Foreskin keratinocyte (primary cell): ENCODE measurements at places on chromosomes 1 and 21. TPM values are rescaled to one million over a fixed set of nuclear protein-coding genes. Genes with fewer than 3 reads are reported as not detected.

S100A7A gene
- not detected in 2 replicates for total RNA-seq

LCE5A gene
- total RNA-seq: not detected in 2 replicates

MPZ gene
- 0.37 and 0.56 TPM in 2 replicates for total RNA-seq

RPL11 gene
- total RNA-seq: 1,719 and 1,767 TPM in 2 replicates

ZC3H12A gene
- total RNA-seq: 24.5 and 32.4 TPM in 2 replicates

TNNT2 gene
- total RNA-seq: 0.11 and 0.17 TPM in 2 replicates

SEMA6C gene
- total RNA-seq: 0.99 and 1.2 TPM in 2 replicates

IVL gene
- total RNA-seq: 1.5 and 2.1 TPM in 2 replicates

SHE gene
- total RNA-seq: not detected in 2 replicates

TMEM51 gene
- 15.4 and 18.1 TPM in 2 replicates for total RNA-seq

GNAT2 gene
- not detected in 2 replicates for total RNA-seq

CR1 gene
- total RNA-seq: not detected in 2 replicates

LHX8 gene
- total RNA-seq: not detected in 2 replicates

STMN1 gene
- 313 and 372 TPM in 2 replicates for total RNA-seq

TAL1 gene
- total RNA-seq: not detected in 2 replicates

ATP1A4 gene
- not detected in 2 replicates for total RNA-seq

HAO2 gene
- total RNA-seq: not detected in 2 replicates

TRNP1 gene
- 72.3 and 79.0 TPM in 2 replicates for total RNA-seq

SPATA46 gene
- total RNA-seq: not detected in 2 replicates

TMEM240 gene
- total RNA-seq: 0.28 and 0.37 TPM in 2 replicates

GSTM2 gene
- 6.7 and 8.5 TPM in 2 replicates for total RNA-seq

AADACL4 gene
- not detected in 2 replicates for total RNA-seq

HLX gene
- total RNA-seq: not detected in 2 replicates

FCMR gene
- 3.4 and 3.5 TPM in 2 replicates for total RNA-seq

HEYL gene
- total RNA-seq: 0.03 TPM in 1 of 2 replicates, not detected in the other

OR2T11 gene
- total RNA-seq: not detected in 2 replicates

TRABD2B gene
- 0.25 and 0.41 TPM in 2 replicates for total RNA-seq

LAX1 gene
- total RNA-seq: 0.07 TPM in 2 replicates

IL20 gene
- total RNA-seq: 0.41 and 0.74 TPM in 2 replicates

ZNF362 gene
- 9.7 and 9.9 TPM in 2 replicates for total RNA-seq

ABCG1 gene
- total RNA-seq: 2.3 and 4.4 TPM in 2 replicates

CLCNKA gene
- total RNA-seq: not detected in 2 replicates

KPRP gene
- total RNA-seq: 0.46 and 0.78 TPM in 2 replicates

CTSE gene
- 0.54 and 0.71 TPM in 2 replicates for total RNA-seq

ACTN2 gene
- not detected in 2 replicates for total RNA-seq

ALG6 gene
- total RNA-seq: 13.5 and 14.6 TPM in 2 replicates

ESRRG gene
- total RNA-seq: 0.03 and 0.07 TPM in 2 replicates
